DMS 273 treated with DMSO at 0.1 percent for 48 hours (cell line): ENCODE measurements at places on chromosomes 4 and X.

GRCh38 chr4:153116801-153117200 lies 87.4 kb upstream of the TRIM2 start:
- no peak for DNase-seq

DNA sequence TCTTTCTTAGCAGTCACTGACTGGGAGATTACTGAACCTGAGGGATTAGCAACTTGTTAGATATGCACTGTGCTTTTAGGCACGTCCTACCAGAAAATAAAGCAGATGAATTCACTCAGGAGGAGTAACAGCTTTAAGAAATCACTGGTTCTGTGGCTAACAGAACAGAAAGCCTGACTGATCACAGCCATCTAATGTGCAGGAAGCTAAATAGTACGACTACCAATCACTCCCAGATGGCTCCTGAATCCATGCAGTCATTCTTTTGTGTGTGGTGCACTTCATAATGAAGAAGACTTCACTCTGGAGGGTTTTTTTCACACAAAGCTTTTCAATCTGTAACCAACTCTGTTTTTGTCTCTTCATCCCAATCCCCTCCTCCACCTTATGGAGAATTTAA lies 305.3 kb upstream of the INTU start:
- DNase-seq: no peak

- DNase-seq: no peak
Observed at GRCh38 chrX:97936296-97936695, 1052.6 kb downstream of the RPA4 start.

DNA sequence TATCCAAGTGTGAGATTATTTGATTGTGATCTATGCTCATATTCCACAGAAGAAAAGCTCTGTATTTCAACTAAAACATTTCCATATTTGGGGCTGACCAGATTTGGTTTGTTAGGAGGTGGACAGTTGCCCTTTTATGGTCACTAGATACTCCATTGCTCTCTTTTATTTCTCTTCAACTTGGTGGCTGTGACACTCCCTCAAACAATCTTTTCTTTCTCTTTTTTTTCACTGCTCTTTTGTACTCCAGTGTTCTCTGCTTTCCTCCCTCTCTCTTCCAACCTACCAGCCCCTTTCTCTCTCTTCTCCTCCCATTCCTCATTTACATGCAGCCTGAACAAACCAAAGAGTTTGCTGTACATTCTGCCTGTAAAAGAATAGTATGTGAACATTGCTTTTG lies 48.8 kb downstream of the RBPJ start:
- no peak for DNase-seq

DNA sequence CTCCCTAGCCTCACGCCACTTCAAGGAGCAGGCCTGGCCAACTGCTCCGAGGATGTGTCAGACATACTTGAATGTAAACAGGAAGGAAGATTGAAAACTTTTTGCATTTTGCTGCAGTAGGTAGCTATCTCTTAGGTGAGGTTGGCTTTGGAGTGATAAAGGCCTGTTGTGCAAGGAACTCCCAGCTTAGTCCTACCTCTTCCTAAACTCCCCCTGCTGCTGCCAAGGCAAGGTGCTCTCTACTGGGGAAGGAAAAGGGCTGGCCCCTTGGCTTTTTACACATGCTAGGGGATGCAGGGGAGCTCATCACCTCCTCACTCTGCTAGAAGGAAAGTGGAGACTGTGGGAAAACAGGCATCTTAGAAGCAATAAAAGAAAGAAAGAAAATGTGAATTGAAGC lies 10.7 kb upstream of the BRS3 start:
- no peak for DNase-seq

GRCh38 chr4:112938461-112939058 lies 110.9 kb upstream of the ANK2 start:
- DNase-seq: peak; percentile 21

DNA sequence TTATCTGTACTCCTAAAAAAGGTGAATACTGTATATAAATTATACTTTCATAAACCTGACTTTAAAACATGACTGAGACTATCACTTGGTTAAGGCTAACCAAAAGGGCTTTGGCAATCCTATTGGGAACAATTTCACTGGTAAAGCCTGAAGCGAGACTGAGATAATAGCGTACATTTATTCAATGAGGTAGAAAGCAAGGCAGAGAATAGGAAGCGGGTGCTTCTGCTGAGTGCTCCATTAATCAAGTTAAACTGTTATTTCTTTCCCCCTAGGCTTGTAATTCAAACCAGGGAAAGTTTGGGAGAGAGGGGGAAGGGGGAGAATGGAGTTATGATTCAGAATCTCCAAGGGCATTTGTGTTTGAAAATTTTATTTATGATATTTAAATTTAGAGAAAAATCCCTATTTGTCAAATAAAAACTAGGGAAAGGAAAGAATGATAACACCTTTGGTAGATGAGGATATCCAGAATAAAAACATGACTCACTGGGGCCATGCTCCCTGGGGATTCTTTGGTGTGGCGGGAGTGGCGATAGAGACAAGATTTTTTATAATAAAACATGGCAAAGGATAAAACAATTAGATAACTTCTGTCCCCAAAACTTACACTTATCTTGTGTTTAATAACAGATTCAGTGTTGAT lies 34.6 kb upstream of the SORBS2 start:
- DNase-seq: no peak

DNA sequence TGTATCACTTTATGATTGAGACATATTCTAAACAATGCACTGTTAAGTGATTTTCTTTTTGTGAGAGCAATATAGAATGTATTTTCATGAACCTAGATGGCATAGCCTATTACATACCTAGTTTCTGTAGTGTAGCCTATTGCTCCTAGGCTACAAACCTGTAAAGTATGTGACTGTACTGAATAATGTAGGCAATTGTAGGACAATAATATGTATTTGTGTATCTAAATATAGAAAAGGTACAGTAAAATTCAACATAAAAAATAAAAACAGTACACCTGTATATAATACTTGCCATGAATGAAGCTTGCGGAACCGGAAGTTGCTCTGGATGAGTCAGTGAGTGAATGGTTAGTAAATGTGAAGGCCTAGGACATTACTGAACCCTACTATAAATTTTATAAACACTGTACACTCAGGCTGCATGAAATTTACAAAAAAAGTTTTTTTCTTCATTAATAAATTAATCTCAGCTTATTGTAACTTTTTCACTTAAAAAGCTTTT lies 106.7 kb downstream of the VSIG4 start:
- no peak for DNase-seq

GRCh38 chrX:139920316-139920715 lies 12.5 kb downstream of the ATP11C start:
- no peak for DNase-seq

DNA sequence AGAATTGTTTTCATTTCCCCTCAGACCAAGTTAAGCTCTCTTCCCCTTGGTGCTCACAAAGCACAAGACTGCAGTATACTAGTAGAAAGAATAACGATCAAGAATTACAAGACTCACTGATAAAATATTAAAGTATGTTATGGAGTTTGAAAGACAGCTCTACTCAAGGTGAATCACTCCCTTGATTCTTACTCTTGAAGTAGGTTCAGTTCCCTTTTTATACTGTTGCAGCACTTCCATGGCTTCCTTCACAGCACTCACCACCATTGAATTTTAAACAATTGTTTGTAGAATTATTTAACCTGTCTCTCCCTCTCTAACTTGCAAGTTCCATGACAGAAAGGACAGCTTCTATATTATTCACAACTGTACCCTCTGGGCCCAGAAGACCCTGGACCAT lies 42.2 kb downstream of the CASK start:
- DNase-seq: no peak

DNA sequence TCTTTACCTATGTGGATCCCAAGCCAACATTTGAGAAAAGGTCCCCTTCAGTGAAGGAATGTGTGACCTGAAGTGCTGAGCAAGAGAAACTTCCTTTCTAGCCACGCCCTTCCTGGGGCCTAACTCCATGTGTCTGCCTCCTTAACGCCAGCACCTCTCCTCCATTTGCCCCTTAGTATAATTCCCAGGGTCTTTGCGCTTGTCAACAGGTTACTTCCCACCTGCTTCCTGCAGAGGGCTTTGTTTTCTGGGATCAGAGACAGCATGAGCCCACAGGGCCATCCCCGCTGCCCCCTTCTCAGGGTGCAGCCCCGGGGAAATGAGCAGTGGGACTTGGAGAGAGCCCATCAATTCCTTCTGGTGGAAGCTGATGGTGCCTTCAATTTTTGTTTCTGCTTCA lies 45.9 kb upstream of the DRD5 start:
- DNase-seq: no peak

- DNase-seq: no peak
Observed at GRCh38 chr4:53716471-53717063, 125.3 kb upstream of the LNX1 start.

- no peak for DNase-seq
Observed at GRCh38 chr4:113040793-113041192, 8.7 kb upstream of the ANK2 start.

GRCh38 chr4:119100655-119101054 lies 35.0 kb upstream of the MYOZ2 start:
- DNase-seq: no peak

DNA sequence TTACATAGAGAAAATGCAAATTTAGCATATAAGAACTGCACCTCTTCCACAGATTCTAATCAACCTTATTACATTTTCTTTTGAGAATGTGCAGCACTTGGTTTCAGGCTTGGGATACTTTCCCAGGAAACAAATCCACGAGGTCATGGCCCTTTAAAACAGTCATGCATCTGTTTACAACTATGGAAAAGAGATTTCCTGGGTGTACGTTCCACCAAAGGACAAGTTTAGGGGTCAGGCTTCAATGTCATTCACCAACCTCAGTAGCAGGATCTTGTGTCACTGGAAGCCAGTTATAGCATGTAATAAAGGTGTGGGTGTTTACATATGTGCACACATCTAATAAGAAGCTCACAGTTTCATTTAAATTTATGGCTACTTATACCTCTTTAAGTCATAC lies 30.7 kb downstream of the EREG start:
- DNase-seq: no peak

- no peak for DNase-seq
Observed at GRCh38 chr4:24519649-24520048, 64.7 kb downstream of the DHX15 start.

GRCh38 chr4:40506066-40506465 lies 123.6 kb downstream of the RBM47 start:
- no peak for DNase-seq

GRCh38 chr4:15027921-15028435 lies 25.7 kb downstream of the CPEB2 start:
- DNase-seq: no peak

DNA sequence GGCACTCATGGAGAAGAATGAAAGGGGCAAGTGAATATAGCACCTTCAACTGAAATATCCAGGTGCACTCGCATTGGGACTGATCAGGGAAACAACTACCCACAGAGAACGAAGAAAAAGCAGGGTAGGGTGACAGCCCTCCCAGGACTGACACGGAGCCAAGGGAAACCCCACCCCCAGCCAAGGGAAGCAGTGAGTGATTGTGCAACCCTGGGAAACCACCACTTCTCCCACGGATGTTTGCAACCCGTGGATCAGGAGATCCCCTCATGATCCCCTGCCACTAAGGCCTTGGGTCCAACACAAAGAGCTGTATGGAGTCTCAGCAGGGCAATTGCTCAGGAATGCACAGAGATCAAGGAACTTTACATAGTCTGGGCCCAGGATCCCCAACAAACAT lies 158.5 kb upstream of the HCCS start:
- DNase-seq: no peak

GRCh38 chr4:22315628-22316027 lies 200.2 kb downstream of the ADGRA3 start:
- no peak for DNase-seq

- DNase-seq: no peak
Observed at GRCh38 chrX:15646543-15646942, 18.1 kb downstream of the CLTRN start.

- no peak for DNase-seq
Observed at GRCh38 chr4:87677731-87678130, 27.7 kb downstream of the DMP1 start.

GRCh38 chrX:130057209-130057608 lies 53.1 kb downstream of the ELF4 start:
- DNase-seq: no peak

DNA sequence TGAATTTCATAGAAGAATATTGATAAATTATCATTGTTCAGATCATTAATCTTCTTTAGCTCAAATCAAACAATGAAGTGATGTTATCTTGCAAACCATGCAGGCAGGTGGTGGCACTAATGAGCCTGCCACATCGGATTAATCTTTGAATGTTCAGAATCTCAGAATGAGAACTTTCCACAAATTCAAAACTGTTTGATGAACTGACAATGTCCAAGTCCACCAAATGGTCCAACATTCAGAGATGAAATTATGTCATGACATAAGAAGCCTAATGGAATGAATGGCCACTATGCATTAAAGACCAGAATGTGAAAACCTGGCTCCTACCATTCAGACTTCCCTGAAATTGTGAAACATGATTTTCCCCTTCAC lies 67.5 kb downstream of the SORBS2 start:
- no peak for DNase-seq

DNA sequence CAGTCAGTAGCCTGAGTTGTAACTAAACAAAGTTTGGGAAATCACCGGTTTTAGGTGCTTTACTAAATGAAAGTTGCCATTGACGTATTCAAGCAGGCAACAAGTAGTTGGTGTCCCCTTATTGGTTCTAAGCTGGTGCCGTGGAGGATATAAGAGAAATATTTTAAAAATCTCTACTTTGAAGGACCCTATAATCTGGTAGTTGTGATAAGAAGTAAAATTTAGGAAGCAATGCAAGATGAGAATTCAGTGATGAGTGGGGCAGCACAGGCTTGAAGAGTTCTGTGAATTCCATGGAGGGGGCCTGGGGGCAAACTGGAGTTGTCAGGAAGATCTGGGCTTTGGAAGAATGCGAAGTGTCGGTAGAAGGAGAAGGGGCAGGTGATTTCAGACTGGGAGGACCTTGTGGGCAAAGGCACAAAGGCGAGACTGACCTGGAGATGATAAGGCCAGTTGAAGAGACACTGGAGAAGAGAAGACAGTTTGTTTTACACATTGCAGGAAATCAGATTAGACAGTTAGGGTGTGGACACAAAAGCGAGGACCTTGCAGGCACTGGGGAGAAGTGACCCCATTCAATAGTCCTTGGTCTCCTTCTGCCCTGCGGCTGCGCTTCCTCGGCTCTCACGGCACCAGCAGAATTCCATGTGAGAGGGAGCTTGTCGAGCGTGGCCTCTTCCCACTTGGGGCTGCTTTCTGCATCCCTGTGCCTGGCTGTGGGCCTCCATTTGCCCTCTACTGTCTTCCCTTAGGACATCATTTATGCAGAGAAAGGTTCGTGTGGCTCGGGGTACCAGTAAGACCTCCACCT lies 1.3 kb downstream of the RHOH start:
- no peak for DNase-seq

DNA sequence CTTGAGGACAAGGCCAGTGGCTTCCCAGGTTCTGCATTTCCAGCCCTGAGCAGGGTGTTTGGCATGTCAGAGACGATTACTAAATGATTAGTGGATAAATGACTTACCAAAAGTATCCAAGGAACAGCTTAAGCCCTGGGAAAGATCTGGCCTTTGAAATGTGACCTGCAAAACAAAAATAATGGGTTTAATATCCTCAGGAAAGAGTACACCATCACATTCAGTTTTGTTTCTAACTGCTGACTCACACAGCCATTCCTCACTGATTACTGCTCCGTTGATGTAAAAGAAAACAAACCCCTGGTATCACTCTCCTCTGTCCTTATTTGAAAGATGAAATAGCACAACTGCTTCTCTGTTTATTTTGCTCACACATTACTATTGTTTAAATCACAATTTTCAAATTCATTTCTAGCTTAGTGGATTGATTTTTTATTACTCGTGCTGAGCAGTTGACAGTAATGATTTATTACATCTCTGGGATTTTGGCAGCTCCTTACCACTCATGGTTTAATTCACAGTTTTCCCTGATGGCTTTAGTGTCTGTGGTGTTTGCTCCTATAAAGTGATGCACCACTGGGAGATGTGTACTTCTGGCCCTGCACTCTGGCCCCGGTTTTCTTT lies 117.0 kb downstream of the CBLL2 start:
- no peak for DNase-seq
